ENCODE measurements at places on chromosomes 2 and 18.

DNA sequence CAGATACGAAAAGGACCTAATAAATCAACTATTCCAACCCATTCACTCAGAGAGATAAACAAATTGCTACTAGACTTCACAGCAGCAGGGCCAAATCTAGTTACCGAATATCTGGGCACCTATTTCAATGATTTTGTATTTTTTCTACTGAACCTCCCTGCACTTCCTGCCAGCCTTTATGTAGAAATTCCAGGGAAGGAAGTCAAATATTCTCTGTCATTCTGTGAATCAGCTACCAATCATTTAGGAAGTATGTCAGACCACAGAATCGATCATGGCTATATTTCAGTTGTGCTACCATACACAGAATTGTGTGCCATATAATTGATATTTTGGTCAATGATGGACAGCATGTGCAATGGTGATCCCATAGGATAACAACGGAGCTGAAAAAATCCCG, 109.6 kb upstream of the SPOPL start:
- no peak for DNase-seq

- no peak for DNase-seq
Measured at GRCh38 chr18:3051718-3052410, 38.9 kb upstream of the LPIN2 start.

GRCh38 chr2:232652505-232652851, 19.1 kb downstream of the EFHD1 start:
- DNase-seq: no peak

DNA sequence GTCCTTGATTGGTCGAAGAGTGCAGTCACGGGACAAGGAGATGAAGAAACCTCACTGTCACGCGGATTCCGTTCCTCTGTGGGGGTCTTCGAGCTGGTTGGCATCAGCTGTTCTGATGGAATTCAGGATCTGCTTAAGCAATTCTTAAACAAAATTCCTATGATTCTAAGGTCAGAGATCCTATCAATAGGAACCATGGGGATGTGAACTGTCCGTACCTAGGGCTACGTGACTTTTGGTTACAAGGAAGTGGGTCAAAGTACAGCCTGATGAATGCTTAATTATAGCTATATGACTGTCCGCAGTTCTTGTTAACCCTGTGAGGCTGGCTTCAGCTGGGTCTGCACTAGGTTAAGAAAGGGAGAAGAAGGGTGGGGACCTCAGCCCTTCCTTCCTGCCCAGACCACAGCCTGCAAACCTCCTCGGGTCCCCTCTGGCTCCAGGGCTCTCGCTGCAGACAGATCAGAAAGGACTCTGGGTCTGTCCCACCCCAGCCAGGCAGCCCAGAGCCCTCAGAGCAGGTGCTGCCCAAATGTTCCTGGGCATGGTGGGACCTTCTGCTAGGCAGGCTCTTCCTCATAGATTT, 44.2 kb upstream of the TAF1B start:
- no peak for DNase-seq

GRCh38 chr2:198325359-198325758, 521.0 kb downstream of the PLCL1 start:
- no peak for DNase-seq

- no peak for DNase-seq
Measured at GRCh38 chr2:111662771-111663470, 221.1 kb downstream of the ANAPC1 start.

All from germinal center (tissue), 1 donor.